ENCODE measurements at places on chromosomes 7 and 10.

- DNase-seq = no peak
Observed at GRCh38 chr10:112791447-112791846, 158.6 kb upstream of the TCF7L2 start.

GRCh38 chr10:117360016-117360415, 15.2 kb downstream of the PDZD8 start:
- DNase-seq = no peak

DNA sequence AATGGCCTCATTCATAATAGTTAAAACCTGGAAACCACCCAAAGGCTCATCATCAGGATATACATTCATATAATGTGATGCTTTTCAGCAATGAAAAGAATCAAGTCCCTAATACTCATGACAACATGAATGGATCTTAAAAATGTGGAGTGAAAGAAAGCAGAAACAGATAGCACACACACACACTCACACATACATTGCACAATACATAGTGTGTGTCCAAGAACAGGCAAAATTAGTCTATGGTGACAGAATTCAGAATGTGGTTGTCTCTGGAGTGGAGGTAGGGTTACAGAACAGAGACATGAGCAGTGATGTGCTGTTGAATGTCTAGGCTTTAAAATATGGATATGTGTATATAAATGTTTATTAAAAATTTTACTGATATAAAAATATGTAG, 419.9 kb upstream of the PCDH15 start:
- no peak for DNase-seq

- DNase-seq = no peak
Observed at GRCh38 chr10:24771943-24772694, 48.4 kb upstream of the ARHGAP21 start.

- no peak for DNase-seq
Observed at GRCh38 chr10:88879534-88880281, at the start of gene STAMBPL1. STAMBPL1 (plus strand) TSS chr10:88880245; CDS start chr10:88901709, 21,464 bp downstream.

DNA sequence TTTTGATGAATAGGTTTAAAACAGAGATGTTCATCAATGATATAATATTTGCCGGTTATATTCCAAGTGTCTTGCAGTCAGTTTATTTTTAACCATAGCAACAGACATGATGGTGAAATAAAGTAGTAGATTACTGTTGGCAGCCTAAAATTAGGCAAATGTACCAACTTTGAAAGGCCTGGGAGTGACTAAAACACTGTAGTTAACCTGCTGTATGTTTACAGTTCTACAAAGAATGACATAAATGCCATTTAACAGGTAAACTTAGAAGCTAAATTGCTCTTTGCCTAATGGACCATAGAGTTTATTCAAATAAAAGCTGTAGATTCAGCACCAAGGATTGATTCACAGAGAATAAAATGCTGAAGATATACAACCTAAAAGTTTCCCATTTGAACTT, 64.1 kb downstream of the PHTF2 start:
- no peak for DNase-seq

- no peak for DNase-seq
Observed at GRCh38 chr7:76225379-76225778, 23.7 kb downstream of the SRRM3 start.

DNA sequence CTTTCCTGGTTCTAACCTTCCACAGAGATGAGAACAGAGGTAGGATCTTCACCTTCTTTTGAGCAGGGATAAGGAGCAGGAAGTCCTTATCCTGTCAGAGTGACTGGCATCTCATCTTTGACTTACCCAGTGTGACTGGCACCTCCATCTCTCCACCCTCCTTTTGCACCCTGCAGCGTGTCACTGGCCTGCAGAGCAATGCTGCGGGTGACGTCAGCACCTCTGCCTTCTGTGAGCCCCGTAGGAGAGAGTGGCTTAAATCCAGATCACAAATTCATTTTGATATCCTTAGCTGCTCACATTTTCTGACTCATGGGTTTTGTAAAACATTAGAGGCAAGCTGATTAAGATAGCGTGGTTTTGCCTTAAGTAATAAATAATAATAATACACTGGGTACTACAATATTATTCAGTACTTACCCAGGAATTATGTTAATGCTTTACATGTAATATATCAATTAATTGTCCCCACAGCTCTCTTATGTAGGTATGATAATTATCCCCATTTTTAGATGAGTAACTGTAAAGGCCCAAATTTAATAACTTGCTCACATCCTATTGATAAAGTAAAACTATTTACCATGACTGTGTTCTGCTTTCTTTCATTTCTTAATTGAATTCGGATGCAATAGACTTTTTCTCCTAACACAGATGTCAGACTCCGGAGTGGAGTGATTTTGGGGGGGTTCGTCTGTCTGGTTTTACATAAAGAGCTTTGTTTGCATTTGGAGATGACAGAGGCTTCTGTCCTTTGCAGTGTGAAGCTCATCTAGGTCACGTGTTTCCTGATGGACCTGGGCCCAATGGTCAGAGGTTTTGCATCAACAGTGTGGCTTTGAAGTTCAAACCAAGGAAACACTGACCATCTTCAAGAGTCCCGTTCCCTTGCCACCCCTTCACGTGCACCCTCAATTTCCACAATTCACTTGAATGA, 24.9 kb downstream of the MSRB2 start:
- no peak for DNase-seq

- DNase-seq = no peak
Observed at GRCh38 chr7:31476073-31476745, 37.7 kb upstream of the ITPRID1 start.

DNA sequence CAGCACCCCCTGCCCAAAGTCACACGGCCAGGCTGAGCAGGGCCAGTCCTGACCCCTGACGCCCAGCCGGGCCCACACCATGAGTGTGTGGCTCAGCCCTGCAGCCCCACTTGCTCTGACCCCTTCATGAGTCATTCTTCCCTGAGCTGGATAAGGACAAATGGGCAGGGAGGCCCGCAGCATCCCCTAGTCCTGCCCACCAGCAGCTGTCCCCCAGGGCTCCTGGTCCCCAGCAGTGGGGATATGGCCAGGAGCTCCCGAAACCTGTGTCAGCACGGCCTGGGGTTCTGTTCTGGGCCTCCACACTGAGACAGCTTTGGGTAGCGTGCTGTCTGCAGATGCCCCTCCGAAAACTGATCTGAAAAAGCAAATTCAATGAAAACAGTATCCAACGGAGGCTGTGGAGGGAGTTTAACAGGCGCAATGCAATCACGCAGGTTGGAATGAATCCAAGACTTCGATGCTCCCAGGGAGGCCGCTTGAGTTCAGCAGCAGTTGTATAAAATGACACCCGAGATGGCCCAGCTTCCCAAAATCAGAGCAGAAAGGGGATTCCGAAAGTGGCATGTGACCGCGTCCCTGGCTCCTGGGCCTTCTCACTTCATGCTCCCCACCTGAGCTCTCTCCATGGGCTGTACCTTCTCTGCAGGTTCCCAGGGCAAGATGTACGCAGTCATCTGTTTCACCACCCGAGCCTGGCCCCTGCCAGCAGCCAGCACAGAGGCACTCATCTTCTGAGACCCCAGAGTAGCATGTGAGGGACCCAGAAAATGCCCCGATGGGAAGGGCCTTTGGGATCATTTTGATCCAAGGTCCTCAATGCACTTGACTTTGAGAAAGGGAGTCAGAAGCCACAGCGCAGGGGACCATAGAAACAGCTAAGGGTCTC, 214.1 kb downstream of the USP6NL start:
- DNase-seq = no peak

DNA sequence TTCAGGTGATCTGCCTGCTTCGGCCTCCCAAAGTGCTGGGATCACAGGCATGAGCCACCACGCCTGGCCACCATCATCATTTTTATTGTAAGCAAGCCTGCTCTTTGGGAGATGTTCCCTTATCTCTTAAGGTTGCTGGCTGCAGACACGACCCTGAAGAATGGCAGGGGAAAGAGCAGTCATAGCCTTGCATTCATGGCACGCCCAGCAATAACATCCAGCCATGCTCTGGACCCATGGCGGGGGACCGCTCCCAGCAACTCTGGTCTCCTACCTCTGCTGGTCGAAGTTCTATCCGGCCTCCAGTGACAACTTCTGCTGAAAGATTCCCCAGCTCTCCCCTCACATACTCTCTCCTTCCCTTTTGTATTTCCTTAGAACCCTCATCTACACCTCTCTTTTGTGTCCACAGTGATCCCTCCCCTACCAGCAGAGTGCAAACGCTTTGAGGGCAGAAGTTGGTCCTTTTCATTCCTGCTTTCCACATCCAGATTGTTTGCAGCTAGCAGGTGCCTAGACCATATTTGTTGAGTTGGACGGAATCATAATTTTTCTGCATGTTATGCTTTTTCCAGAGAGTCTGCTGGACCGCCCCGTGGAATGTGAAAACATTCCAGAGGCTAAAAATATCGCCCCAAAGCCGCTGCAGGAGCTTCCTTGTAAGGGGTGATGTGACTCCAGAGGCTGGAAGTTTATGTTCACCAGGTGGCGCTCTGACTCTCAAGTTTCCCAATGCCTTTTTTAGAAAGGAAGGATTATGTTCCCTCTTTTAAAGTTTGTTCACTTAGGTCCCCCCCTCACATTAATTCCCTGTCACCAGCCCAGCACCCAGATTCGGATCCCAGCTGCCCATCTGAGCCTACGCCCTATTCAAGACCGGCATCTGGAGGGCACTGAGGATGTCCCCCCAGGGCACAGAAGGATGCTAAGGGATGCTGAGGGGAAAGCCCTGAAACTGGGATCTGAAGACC, 4.3 kb upstream of the MARVELD1 start:
- peak; percentile 44 for DNase-seq

- no peak for DNase-seq
Observed at GRCh38 chr7:142584765-142585164, 164.5 kb upstream of the PRSS1 start.

GRCh38 chr10:42491001-42491592, 147.3 kb downstream of the ZNF33B start:
- DNase-seq = no peak

DNA sequence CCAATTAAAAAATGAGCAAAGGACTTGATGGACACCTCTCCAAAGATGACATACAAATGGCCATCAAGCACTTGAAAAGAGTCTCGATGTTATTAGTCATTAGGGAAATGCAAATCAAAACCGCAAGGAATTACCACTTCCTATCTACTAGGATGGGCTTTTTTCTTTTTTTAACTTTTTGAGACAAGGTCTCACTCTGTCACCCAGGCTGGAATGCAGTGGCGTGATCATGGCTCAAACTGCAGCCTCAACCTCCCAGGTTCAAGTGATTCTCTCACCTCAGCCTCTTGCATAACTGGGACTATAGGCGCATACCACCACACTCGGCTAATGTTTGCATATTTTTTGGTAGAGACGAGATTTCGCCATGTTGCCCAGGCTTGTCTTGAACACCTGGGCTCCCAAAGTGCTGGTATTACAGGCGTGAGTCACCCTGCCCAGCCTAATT, 13.6 kb downstream of the NKX1-2 start:
- DNase-seq = peak; percentile 66

GRCh38 chr10:68103901-68104300, 5.4 kb upstream of the MYPN start:
- no peak for DNase-seq

DNA sequence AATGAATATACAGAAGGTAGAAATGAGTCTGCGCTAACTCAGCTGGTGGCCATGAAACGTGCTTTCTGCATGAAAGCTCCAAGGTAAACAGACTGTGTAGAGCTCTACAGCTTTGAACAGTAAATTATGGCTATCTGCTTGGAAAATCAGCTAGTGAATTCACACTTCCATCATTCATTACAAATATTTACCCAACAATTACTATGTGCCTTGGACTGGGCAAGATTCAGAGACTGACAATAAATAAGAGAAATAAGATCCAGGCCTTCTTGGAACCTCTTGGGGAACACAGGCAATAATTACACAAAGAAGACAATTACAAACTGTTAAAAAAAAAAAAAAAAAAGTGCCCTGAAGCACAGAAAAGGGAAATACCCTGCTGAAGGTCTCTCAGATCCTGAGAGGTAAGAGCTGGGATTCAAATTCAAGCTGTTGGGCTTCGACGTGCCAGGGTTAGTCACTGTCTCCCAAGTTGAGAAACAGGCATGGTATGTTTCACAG, 15.8 kb downstream of the TSPAN12 start:
- no peak for DNase-seq

- peak; percentile 98 for DNase-seq
Observed at GRCh38 chr10:125661941-125662515, 20.9 kb downstream of the TEX36 start.

DNA sequence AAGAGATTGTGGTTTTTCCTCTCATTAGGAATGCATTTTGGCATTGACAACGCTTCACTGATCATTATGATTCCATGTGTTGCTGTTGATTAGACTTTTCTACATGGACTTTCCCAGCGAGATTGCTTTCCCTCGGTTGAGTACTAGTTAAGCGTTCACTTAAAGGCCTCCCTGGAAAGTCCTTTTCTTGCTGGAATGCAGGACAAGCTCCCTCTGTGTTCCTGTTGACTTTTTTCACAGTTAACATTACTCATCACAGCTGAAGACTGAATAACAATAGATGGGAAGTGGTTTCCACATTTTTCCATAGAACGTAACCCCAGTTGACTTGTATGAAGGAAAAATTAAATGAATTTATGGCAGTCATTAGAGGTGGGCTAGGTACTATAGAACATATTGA, 2.6 kb upstream of the CAV1 start:
- peak; percentile 85 for DNase-seq

- DNase-seq = no peak
Observed at GRCh38 chr10:14645239-14645960, 129.3 kb downstream of the FAM107B start.

DNA sequence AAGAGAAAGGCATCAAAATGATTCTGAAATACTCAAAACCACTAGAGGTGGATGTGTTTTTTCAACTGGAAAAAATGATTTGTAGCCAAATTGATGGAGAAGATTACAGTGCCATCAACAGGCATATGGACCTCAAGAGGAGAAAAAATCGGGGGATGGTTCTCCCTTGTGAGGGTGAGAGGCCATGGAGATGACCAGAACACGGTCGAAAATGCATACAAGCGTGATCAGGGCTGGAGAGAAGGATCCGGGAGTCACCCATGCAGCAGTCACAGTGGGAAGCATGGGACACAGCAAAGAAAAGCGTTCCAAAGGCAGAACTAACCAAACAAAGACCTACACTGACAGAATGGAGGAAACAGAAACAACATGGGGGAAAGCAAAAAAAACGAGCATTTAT, 80.3 kb downstream of the SLC37A3 start:
- no peak for DNase-seq

GRCh38 chr7:79593866-79594301, 140.4 kb upstream of the MAGI2 start:
- no peak for DNase-seq

- no peak for DNase-seq
Observed at GRCh38 chr10:79274279-79275104, 72.8 kb upstream of the PPIF start.

DNA sequence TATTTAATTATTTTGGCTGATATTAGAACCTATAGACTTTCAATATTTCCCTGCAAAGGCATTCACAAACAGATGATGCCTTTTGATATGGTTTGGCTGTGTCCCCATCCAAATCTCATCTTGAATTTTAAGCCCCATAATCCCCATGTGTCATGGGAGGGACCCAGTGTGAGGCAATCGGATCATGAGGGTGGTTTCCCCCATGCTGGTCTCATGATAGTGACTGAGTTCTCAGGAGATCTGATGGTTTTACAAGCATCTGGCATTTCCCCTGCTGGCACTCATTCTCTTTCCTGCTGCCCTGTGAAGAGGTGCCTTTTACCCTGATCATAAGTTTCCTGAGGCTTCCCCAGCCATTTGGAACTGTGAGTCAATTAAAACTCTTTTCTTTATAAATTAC, 9.3 kb upstream of the PNLIPRP3 start:
- DNase-seq = no peak

- DNase-seq = no peak
Observed at GRCh38 chr7:130400120-130400572, 19.9 kb downstream of the CPA1 start.

All from H4 (cell line).